ENCODE measurements at places on chromosomes 12 and 14.
A peak's percentile ranks its signal among the peaks of the same experiment; 100 is the strongest.

GRCh38 chr14:54572316-54572715 lies 5.4 kb downstream of the SAMD4A start:
- DNase-seq, result no peak

- no peak for DNase-seq
These were observed 34.8 kb upstream of the CLEC14A start for GRCh38 chr14:38290601-38291188.

DNA sequence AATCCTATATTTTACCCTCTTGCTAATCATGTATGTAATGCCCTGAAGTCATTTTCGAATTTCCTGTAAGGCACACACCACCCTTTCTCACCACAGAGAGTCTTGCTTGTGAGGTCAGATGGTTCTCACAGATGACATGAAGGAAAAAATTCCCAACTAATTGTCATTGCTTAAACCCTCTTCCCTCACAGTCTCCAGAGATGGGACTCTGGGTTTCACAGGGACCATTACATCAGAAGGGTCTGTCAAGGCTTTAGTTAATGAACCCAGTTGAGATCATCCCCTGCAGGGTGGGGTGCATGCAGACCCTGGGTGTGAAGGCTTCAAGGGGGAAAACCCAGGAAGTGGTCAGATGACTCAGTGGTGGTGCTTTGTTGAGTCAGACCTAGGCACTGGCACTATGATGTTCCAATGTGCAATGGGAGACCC lies 229.6 kb downstream of the BCAT1 start:
- DNase-seq, result no peak

DNA sequence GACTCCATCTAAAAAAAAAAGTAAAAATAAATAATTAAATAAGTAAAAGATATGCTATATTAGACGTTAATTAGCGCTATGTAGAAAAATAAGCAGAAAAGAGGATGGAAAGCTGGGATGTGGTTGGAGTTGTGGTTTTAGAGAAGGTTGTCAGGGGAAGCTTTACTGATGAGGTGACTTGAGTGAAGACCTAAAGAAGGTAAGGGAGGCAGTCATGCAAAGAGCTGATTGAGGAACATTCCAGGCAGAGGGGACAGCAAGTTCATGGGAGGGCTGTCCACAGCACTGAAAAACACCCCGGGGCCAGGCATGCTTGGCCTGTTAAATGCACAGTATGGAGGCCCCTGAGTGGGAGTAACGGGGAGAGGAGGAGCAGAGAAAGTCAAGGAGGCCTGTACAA lies 15.7 kb downstream of the SMAGP start:
- DNase-seq, result no peak

- DNase-seq, result no peak
These were observed 77.1 kb upstream of the PTGDR start for GRCh38 chr14:52190337-52190931.

DNA sequence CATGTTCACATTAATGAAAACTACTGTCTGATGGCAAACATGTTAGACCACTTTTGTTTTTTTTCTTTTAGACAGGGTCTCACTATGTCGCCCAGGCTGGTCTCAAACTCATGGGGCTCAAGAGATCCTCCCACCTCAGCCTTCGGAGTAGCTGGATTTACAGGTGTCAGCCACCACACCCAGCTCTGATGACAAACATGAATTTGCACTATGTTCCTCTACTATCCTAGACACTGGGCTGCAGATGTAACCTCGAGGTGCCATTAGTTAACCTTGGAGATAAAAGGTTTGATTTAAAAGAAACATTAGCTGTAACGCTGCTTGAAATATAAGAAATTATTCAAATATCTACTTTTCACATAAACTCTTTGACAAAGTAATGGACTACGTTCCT lies 8.1 kb downstream of the VPS37B start:
- DNase-seq, result no peak

GRCh38 chr12:8916154-8916553 lies 1.8 kb downstream of the PHC1 start:
- no peak for DNase-seq

DNA sequence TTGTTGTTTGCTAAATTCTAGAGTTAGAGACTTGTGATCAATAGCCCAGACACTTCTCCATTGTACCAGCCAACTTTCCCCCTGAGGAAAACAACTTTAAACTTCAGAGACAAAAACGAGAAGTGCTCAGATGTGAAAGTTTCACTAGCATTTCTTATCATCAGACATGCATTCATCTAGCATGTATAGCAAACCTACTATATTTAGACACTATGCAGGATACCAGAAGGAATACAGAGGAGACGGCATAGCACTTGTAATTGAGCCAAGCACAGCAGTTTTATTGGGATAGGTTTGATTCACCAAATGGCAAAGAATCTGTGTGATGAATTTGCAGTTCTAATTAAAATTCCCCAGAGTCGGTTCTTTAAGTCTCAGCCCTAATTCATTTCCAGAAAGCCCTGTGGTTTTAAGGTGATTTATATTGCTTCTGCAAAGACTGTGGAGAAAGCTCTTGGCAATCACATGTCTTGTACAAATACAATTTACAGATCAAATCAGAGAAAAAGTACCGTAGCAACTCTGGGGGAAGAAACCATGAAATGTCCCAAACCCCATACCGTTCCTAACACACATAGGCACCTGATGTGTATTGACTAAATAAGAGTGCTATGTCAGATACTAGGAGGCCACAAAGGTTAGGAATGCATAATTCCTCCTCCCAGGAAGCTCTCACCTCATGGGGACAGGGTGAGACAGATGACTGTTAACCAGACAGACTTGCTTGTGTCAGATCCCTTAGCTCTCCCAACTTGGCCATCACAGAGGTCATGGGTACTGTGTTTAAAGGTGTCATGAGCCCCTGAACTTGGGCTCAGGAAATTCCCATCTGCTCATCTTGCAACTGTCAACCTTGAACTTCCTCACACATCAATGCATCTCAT lies 69.6 kb upstream of the KRAS start:
- DNase-seq, result no peak

DNA sequence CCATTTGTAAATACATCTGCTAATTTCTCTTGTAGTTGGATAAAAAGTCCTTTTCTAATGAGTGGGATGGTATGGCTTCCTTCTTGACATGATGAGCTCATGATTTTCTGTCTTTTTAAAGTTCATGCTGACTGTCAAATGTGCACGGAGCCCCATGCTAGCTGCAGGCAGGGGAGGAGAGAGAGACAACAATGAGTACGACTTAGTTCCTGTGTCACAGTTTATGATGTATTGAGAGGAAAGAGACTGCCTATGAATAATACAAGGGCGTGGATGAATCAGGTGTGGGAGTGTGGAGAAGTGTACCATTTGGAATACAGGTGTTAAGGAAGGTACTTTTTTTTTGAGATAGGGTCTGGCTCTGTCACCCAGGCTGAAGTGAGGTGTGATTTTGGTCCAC lies 10.7 kb upstream of the TBC1D30 start:
- no peak for DNase-seq

DNA sequence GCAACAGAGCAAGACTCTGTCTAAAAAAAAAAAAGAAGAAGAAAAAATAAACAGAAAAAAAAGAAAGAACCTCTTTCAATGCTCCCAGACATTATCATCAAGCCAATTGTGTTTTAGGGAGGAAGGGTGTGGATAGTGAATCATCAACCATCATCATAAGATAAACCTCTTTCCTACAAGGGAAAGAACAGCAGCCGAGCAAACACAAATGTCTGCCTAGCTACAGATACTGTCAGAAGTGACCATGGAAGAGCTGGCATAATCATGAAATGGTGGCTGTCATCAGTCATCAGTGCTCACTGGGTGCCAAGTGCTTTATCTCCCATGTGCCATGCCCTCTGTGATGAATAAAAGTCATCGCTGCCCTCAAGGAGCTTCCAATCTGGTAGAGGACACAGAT lies 46.6 kb downstream of the SLC17A8 start:
- no peak for DNase-seq

DNA sequence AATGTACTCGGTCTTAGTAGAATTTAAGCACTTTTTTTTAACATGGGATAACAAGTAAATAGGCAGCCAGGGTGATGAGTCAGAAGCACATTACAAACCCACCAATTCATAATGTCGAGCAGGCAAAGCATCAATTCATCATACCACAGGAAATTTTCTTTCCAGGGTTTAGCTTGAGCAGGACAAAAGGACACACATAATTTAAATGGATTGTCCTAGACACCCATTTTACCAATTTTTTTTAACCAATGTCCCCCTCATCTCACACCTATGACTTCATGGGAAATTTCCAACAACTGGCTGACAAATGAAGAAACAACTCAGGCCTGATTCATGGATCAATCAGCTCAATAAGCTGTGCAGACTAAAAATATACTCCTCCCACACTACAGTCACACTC lies 58.8 kb upstream of the FOXG1 start:
- no peak for DNase-seq

DNA sequence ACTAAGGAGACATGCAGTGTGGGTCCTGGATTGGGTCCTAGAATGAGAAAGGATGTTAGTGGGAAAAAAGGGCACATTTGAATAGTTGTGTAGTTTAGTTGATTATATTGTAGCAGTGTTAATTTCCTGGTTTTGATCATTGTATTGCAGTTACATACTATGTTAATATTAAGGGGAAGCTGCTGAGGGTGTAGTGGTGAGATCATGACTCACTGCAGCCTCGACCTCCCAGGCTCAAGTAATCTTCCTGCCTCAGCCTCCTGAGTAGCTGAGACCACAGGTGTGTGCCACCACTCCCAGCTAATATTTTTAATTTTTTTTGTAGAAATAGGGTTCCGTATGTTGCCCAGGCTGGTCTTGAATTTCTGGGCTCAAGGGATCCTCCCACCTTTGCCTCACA lies 21.7 kb downstream of the BORCS5 start:
- DNase-seq, result no peak

DNA sequence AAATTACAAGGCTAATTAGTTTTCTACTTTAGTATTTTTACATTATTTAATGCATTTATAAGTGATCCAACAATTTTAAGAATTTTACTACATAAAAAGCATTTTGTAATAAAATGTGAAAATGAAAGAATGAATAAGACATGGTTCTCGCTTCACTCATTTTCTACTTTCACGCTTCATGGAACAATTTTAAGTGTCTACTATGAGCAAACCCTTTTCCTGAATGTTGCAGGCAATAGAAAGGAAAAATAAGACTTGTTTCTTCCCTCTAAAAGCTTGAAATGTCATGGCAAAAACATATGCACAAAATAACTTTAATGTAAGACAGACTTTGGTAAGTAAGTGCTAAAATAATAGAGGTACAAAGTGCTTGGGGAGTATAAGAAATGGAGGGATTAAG lies 205.7 kb upstream of the HMGA2 start:
- DNase-seq, result no peak

DNA sequence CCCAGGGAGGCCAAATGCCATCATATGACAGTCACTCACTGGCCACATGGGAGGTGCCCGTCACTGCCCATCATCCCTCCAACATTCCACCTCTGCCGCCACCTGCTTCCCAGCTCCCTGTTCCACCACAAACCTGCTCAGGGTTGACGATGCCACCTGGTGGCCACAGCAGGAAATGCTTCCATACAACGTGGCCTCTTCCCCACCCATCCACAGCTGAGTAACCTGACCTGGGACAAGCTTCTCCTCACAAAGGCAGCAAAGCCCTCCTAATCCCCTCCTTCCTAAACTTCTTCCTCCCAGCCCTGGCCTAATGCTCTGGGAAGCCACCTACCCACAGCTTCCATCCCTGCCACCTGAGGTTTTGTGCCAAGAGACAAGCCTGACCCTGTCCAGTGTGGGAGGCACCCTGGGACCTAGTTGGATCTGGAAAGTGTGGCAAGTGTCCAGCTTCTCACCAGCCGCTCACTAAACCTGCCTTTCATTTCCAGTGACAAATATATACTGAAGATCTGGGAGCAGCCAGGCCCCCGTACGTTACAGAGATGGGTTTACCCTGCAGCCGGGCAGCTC lies 4.3 kb downstream of the DEGS2 start:
- no peak for DNase-seq

- DNase-seq, result no peak
These were observed 82.8 kb upstream of the NEDD1 start for GRCh38 chr12:96824074-96824837.

GRCh38 chr12:33795536-33795935 lies 226.8 kb upstream of the ALG10 start:
- no peak for DNase-seq

- peak; percentile 4 for DNase-seq
These were observed 231.2 kb downstream of the AKAP6 start for GRCh38 chr14:32560209-32560857.

- DNase-seq, result peak; percentile 51
These were observed 790 bp downstream of the SSH1 start for GRCh38 chr12:108856428-108857157.

DNA sequence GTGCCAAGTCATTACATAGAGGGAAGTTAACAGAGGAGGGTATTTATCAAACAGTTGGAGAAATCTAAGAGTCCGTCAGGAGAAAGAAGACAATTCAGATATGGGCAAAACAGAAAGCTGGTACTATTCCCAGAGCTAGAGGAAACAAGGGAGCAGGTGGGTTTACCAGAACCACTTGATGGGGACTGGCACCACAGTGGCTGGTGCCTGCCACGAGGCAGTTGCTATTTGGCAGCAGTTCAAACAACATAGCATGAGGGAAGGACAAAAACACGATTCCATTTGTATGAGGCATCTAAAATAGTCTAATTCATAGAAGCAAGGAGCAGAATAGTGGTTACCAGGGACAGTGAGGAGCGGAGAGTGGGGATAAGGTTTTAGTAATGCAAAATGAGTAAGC lies 24.6 kb upstream of the KLRD1 start:
- DNase-seq, result no peak

DNA sequence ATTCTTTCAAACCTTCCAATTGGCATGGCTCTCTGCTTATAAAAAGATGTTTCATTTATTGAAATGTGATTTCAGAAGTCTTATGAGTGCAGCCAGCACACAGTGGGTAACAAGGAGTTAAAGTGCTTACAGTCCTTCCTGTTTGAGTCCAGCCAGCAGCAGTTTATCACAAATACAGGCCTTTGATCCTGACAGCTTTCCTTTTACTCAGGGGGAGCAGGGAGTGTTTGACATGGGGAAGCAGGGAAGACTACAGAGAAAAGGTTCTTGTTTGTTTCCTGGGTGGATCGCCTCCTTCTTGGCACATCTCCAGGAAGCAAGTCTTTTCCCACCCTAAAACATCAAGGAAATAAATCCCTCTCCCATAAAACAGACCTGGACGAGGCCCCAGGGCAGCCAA lies 216.1 kb downstream of the MSRB3 start:
- DNase-seq, result no peak

DNA sequence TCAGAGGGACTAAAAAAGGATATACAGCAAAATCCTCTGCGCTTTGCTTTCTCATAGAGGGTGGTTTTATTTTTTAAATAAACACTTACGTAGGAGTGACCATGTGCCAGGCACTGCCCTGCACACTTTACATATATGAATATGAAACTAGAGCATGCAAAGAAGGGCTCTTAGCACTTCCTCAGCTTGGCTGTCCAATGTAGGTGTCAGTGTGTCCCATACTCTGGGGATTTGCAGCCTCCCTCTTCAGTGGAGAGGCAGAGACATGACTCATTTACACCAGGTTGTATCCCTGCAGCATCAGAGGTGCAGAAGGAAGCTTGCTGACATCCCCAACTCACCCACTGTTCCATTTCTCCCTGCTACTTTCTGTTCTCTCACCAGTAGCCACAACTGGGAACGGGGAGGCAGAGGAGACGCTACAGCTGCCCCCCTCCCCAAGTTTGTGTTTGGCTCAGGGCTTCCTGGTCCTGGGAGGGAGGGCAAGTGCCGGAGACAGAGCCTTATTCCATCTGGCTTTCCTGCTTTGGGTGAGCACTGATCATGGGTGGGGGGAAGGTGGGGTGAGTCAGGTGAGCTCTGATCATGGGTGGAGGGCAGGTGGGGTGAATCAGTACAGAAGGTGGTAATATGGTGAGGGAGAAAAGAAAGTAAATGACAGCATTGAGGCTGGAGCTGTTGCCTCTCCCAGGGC lies 4.9 kb upstream of the KRT5 start:
- no peak for DNase-seq

- no peak for DNase-seq
These were observed 193.6 kb downstream of the GALC start for GRCh38 chr14:87799400-87799799.
